ENCODE measurements at places on chromosomes 3 and 15.

- DNase-seq, result no peak
Observed at GRCh38 chr3:19183584-19183983, 35.3 kb downstream of the KCNH8 start.

- DNase-seq, result no peak
Observed at GRCh38 chr3:59754456-59755129, 704.8 kb upstream of the CFAP20DC start.

- no peak for DNase-seq
Observed at GRCh38 chr15:32889214-32889613, 171.4 kb downstream of the GREM1 start.

DNA sequence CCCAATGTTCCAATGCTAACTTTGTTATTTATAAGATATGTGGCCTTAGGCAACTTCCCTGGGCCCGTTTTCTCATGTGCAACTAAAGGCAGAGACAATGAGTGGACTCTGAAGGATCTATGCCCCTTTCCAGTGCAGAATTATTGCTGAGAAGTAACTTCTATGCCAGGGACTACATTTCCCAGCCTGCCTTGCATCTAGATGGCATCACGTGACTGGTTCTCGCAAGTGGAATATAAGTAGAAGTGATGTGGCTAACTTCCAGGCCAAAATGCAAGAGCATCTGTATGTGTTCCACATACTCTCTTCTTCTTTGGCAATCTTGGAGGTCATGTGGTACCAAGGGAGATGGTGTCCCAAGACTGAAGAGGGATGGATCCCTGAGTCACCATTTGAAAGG, 674.4 kb downstream of the NTRK3 start:
- DNase-seq, result no peak

DNA sequence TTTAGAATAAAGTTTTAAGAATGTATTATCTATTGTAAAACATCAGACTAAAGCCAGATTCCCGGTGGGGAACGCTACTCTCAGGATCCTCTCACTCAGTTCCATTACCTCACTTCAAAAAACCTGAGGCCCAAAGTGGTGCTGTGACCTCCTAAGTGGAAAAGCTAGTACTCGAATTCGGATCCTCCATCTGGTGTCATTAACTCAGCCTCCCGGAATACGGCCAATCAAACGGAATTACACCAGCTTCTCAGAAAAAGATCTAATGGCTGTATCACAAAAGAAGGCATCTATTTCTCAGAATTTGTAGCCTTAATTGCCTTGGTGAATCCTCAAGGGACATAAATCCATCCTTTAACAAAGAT, 627 bp downstream of the ACAD11 start:
- no peak for DNase-seq

GRCh38 chr3:11346416-11346815, 74.2 kb downstream of the ATG7 start:
- DNase-seq, result no peak

GRCh38 chr3:37129871-37130270, 44.5 kb downstream of the LRRFIP2 start:
- DNase-seq, result no peak

DNA sequence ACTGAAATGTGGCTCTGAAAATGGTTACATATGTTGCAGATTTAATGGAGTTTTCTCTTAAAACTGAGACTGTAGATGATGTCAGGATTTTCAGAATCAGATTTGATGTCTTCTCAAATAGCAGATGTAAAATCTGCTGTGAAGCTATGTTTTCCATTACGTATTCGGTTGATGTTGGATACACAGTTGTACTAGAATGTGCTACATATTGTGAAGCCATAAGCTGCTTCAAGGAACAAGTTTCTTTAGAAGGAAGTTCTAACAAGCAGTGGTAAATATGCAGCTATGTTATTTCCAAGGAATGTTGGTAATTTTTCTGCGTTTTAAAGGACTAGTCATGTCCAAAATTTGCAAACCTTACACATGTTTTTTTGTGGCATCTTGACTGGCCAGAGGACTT, 197.7 kb downstream of the RBMS3 start:
- no peak for DNase-seq

DNA sequence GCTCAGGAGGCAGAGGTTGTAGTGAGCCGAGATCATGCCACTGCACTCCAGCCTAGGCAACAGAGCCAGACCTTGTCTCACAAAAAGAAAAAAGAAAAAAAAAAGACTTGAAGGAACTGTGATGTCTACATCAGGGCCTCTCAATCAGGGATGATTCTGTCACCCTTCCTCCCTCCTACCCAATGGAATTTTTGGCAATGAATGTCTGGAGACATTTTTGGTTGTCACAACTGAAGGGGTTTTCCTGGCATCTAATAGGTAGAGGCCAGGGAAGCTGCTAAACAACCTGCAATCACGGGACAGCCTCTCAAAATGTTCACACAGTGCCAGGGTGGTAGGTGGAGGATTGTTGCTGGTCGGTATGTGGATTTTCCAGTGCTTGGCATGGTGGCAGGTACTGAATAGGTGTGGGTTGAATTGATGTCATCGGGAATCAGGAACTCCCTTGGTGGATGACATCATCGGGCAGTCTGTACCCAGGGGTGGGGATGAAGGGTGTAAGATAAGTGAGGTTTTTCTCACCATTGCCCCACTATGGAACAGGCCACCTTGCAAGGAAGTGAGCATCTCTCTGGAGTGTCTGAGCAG, 71.3 kb downstream of the MESD start:
- DNase-seq, result no peak

DNA sequence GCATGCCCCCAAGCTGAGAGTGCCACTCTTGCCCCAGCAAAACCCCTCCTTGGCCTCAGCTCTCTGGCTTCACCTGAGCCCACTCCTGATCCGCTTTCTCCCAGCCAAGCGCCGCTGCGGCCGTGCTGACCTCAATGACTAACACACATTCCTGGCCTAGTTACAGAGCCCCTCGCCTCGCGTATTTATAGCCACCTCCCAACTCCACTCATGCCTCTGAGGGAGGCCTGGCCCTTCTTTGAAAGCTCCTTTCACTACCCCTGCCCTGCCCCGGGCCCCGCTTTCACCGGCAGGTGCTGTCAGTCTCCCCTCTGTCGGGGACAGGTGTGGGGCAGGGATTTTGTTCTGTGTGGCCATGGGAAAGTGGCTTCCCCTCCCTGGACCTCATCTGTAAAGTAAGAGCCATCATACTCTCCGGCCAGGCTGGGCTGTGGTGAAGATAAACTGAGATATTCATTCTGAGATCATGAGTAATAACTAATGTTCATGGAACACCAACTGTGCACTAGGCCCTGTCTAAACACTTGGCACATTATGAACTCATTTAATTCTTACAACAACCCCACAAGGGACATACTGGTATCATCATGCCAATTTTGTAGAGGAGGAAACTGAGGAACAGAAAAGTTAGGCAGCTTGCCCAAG, 13.2 kb upstream of the ATP2B2 start:
- no peak for DNase-seq

DNA sequence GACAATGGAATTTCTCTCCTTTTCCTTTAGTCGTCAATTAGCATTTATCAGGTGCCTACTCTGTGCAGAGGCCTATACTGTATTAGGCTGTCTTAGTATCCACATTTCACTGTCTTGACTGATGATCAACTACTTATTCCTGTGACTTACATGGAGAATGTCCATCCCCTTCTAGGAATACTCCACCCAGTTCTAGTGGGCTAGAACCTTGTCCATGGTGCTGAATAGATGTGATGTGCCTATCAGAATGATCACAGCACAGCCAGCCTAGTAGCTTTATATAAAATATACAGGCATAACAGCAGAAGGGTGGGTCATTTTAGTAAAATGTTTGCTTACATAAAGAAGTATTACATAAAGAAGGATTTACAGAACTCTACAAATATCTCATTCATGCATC, 621.4 kb downstream of the PDCD6IP start:
- no peak for DNase-seq

DNA sequence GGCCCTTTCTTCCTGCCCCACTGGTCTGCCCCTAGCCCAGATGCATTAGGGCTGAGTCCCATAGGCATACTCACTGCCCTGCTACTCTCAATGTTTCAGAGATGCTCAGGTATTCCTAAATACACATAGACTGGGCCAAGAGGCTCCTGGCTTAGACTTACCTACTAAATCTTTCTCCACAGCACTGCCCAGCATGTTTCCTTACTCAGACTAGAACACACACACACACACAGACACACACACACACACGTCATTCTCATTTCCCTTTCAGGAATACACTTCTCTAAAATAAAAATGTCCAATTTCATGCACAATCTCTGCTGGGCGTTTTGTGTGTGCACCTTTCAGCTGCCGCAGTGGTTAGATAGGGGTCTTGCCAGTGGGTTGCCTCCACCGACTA, 175.7 kb downstream of the FAM43A start:
- DNase-seq, result no peak

DNA sequence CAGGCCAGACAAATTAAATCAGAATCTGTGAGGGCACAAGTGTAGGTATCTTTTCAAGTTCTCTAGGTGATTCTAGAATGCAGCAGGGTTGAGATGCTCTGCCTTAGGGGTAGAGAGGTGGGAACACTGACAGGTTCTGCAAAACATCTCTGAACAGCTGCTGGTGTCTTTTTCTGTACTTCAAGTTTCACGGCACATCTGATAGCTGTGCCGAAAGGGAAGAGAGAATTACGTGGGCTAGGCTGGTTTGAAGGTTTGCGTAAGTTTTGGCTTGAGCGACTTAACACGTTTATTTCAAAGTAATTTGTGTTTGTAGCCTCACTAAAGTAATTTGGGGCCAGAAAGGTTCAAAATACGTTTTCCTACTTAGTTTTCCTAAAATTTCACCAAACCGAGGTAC, 22.5 kb downstream of the PXK start:
- no peak for DNase-seq

- DNase-seq, result no peak
Observed at GRCh38 chr3:50090984-50091383, 2.3 kb downstream of the RBM5 start.

- DNase-seq, result no peak
Observed at GRCh38 chr15:71207141-71207540, 91.9 kb downstream of the THSD4 start.

GRCh38 chr3:31093606-31094005, 199.1 kb upstream of the GADL1 start:
- no peak for DNase-seq

- no peak for DNase-seq
Observed at GRCh38 chr3:24578951-24579421, 84.3 kb upstream of the THRB start.

DNA sequence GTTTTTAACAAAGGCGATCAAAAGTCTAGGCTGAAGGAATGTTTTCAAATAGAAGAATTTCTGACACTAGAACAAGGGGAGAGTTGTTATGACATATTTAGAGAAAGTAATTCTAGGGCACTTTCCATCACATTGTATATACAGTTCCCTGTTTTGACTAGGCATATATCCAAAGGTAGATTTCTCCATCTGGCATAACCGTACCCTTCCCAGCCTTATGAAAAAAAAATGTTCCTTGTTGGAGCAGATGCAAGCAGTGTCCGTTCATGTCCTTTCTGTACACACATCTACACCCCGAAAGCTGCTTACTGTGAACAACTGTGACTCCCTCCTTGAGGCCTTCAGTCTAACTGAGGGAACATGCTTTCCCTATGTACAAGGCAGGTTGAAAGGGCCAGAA, 271.7 kb upstream of the GBE1 start:
- DNase-seq, result no peak

- DNase-seq, result no peak
Observed at GRCh38 chr15:70159001-70159712, 61.4 kb upstream of the TLE3 start.

DNA sequence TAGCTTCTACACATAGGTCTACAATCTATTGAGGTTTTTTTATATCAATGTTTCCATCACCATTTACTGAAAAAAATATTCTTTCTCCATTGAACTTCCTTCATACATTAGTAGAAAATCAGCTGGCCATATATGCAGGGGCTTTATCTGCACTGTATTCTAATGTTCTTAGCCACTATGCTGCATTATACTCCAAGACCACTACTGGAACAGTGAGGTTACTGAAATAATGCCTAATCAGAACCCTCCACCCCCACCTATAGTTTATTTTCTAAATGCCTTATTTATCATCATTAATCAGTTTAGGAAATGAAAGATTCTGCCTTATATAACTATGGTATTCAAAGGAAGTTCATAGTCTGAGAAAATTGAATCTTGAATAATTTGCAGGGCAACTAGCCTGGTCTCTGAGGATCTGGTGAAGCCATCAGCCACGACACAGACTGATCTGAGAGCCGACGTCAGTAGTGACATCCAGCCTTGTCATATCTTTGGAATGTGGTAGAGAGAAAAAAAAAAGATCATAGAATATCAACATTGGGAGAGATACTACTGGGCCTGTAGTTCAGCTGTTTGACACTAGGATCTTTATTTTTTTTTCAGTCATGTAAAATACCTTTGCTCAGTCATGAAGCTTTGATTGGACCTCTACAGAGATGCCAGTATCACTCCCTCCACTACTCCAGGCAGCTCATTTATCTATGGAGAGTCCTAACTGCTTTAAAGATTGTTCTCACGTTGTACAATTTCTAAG, 66.6 kb downstream of the P3H2 start:
- no peak for DNase-seq

DNA sequence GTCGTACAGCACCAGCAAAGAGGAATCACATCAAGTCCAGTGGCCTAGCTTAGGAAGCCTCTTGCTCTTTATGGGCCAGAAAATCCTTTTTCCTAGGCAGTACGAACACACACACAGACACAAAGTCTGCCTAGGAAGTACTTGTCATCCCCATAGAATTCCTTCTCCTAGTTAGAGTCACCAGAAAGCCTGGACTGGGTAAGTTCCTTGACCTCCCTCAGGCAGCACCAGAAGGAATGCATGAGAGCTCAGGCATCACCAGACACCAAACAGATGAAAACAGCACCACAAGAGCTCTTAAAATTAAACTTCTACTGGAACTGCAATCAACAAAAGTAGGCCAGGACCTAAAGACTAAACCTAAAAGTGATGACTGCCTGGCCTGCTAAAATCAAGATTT, 192.9 kb upstream of the CCDC54 start:
- DNase-seq, result no peak

DNA sequence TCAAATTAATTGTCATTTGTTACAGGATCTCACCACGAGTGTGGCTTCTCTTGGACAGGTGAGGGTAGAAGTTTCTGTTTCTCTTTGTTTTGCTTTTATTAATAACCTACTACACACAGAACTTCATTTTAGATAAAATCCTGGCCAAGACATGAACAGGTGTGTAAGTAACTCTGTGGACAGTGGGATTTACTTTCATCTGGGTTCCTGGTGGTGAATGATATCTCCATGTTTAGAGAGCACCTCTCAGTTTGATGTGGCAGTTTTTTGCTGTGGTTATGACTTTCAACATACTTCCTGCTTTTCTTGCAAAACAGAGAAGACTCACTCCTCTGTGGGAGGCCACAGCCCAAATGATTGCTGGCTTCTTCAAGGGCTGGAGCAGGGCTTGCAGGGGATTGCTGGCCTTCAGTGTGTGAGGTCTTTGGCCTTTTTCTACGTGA, 71.1 kb upstream of the XCR1 start:
- no peak for DNase-seq

DNA sequence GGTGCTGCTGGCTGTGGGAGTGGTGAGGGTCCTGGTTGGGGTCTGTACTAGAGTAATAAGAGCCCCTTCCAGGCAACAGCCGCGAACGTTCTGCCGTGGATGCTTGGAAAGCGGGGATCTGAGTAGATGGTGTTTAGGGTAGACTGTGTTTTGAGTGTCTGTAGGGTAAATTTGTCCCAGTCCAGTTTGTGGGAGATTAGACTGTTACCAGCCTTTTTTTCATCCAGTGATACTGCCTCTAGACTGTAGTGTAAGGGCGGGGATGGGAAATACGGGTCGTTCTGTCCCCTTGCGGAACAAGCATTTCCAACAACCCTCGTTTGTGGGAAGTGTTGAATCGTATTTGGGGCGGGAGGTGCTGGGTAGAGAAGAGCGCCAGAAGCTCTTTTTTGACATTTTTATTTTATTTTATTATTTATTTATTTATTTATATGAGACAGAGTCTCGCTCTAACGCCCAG, 424 bp downstream of the HAUS2 start:
- no peak for DNase-seq

Measured in activated T-helper 1 cell treated with anti-CD3 and anti-CD28 coated beads, Interleukin-2, amount 50 U/mL, for 16 hours (primary cell).